Nasal cavity respiratory epithelium epithelial cell of viscerocranial mucosa (primary cell): ENCODE measurements at places on chromosomes 1 and 21. TPM values are rescaled to one million over a fixed set of nuclear protein-coding genes. Genes with fewer than 3 reads are reported as not detected.

NECTIN4 gene
- 81.0 and 91.3 TPM in 2 replicates for total RNA-seq

ST6GALNAC5 gene
- 3.0 and 10.3 TPM in 2 replicates for total RNA-seq

PTAFR gene
- total RNA-seq, result 5.1 and 12.1 TPM in 2 replicates

MR1 gene
- 19.8 and 52.9 TPM in 2 replicates for total RNA-seq

SYT2 gene
- under 0.01 TPM in 2 replicates for total RNA-seq

SPRR5 gene
- not detected in 2 replicates for total RNA-seq

HTR1D gene
- under 0.01 and 0.07 TPM in 2 replicates for total RNA-seq

BEST4 gene
- total RNA-seq, result under 0.01 TPM in 2 replicates

GNPAT gene
- 51.0 and 51.9 TPM in 2 replicates for total RNA-seq

ASPM gene
- total RNA-seq, result 0.21 and 0.34 TPM in 2 replicates

GPR52 gene
- 0.34 and 0.78 TPM in 2 replicates for total RNA-seq

LPAR3 gene
- total RNA-seq, result 42.4 and 46.8 TPM in 2 replicates

DMRTA2 gene
- total RNA-seq, result 4.8 and 14.2 TPM in 2 replicates

TTC4 gene
- total RNA-seq, result 29.3 and 32.8 TPM in 2 replicates

OR14K1 gene
- total RNA-seq, result not detected in 2 replicates

CXADR gene
- 56.7 and 72.5 TPM in 2 replicates for total RNA-seq

PPIAL4G gene
- not detected in 2 replicates for total RNA-seq
